ENCODE measurements at places on chromosomes 1 and 21.

GRCh38 chr1:190792873-190793272 lies 315.2 kb upstream of the BRINP3 start:
- no peak for DNase-seq

DNA sequence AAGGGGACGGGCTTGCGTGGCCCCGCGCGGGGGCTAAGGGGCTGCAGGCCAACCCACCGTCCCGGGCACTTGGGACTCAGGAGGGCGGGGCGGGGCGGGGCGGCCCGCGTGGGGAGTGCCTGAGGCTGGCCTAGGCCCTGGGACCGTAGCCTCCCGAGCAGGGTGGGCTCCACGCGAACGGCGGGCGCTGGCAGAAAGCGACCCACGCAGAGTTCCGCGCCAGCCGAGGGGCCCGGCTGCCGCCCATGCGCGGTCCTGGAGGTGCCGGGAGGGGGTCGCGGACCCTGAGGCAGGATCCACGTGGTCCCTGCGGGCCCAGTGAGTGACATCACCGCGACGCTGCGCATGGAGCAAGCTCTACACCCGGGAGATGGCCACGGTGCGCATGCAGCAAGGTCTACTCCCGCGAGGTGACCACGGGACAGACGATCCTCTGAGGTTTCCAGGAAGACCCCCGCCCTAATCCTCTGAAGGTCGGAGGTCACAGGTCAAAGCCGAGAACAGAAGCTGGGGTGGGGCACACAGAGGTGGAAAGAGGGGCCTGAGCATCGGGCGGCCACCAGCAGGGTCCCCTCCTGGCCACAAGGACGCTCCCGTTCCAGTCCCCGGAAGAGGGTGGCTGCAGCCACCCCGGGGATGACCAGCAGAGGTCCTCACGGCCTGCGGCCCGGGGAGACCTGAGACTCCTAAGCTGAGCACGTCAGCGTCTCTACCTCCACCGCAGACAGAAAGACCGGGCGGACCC lies 13.5 kb upstream of the SLC19A1 start:
- DNase-seq: no peak

- no peak for DNase-seq
Measured at GRCh38 chr1:195415584-195415983, 1192.7 kb downstream of the KCNT2 start.

GRCh38 chr1:236507022-236507700 lies 16.6 kb upstream of the LGALS8 start:
- DNase-seq: peak; percentile 52

DNA sequence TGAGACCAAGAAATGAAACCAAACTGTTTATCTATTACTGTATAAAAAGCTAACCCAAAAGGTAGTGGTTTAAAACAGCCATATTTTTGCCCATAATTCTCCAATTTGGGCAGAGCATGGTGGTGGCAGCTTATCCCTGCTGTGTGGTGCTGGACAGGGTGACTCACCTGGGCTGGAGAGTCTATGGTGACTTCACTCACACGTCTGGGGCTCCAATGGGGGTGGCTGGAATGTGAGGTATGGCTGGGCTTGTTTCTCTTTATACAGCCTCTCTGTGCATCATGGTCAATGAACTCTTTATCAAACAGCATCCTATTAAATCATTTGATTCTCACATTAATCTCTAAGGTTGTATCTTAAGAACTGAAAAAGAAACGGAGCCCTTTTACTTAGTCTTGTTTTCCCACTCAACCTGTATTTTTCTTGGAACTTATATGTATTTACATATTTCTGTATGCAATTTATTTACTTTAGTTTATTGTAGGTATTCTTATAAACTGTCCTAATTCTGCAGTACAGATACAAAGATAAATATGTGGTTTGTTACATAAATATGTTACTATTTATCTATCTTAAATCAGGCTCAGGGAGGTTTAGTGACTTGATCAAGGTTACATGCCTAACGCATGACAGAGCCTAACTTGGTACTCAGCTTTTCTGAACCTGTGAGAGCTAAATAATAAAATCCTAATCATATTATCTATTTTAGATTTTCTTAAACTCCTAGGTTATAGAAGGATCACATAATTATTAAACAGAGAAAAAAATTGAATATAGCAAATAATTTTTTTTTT lies 37.5 kb upstream of the WLS start:
- DNase-seq: no peak

DNA sequence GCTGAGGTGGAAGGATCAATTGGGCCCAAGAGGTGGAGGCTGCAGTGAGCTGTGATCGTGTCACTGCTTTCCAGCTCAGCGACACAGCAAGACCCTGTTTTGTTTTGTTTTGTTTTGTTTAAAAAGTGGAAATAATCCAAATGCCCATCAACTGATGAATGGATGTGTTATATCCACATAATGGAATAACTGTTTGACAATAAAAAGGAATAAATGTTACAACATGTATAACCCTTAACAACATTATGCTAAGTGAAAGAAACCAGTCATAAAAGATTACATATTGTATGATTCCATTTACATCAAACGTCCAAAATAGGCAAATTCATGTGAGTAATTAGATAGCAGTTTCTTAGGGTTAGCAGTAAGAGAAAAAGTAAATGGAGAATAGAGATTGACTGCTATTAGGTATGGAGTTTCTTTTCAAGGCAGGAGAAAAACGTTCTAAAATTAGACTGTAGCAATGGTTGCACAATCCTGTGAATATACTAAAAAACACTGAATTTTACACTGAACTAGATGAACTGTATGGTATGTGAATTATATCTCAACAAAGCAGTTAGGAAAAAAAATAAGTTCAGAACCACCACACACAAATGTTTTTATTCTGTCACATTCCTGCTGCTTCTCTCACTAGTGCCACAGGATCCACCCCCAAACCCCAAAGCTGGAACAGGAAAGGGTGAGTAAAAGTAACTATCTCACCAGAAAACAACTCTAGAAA lies 15.7 kb downstream of the FOXJ3 start:
- no peak for DNase-seq

GRCh38 chr1:15178571-15179484 lies 25.3 kb downstream of the TMEM51 start:
- no peak for DNase-seq

DNA sequence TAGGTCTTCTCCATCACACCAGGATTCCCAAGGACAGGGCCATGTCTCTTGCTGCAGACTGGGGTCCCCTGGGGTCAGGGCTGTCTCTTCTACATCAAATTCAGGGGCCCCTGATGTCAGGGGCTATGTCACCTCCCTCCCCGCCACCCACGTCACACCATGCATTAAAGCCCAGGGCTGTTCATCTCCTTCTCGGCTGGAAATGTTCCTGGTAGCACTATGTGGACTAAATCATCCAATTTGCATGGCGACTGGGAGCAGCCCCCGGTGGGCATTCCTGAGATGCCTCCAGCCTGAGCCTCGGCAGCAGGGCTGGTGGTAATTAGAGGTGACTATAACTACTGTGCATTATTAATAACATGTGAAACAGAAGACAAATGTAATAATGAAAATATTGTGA lies 151.7 kb upstream of the HMGB4 start:
- no peak for DNase-seq

- no peak for DNase-seq
Measured at GRCh38 chr1:147541672-147542568, 619 bp downstream of the BCL9 start.

DNA sequence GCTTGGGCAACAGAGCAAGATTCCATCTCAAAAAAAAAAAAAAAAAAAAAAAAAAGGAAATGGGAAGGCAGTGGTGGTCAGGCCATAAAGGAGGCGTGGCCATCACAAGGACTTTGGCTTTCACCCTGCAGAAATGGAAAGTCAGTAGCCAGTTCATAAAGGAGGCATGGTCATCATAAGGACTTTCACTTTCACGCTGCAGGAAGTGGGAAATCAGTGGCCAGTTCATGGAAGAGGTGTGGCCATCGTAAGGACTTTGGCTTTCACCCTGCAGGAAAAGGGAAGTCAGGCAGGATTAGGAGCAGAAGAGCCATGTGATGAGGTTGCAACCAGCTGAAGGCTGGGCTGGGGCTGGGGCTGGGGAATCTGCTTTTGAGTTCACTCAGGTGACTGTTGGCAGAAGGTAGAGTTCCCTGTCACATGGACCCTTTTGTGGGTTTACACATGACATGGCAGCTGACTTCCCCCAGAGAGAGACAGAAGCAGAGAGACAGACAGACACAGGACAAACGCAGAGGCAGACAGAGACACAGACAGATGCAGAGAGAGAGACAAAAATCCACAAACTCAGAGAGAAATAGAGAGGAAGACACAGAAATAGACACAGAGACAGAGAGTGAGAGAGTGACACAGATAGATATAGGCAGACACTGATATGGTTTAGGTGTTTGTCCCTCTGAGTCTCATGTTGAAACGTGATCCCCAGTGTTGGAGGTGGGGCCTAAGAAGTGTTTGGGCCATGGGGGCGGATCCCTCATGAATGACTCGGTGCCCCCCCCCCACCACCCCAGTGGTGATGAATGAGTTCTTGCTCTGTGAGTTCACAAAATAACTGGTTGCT lies 263.9 kb upstream of the KAZN start:
- no peak for DNase-seq

GRCh38 chr1:29793101-29793546 lies 556.8 kb downstream of the PTPRU start:
- DNase-seq: peak; percentile 53

DNA sequence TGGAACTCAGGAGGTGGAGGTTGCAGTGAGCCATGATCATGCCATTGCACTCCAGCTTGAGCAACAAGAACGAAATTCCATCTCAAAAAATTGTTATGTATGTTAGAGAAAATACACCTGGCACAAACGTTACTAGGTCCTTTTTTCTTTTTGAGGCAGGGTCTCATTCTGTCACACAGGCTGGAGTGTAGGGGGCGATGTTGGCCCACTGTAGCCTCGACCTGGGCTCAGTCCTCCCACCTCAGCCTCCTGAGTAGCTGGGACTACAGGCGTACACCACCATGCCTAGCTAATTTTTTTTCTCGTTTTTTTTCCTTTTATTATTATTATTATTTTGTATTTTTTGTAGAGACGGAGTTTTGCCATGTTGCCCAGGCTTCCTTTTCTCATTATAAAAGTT lies 4.4 kb downstream of the HAX1 start:
- no peak for DNase-seq

- no peak for DNase-seq
Measured at GRCh38 chr1:93708734-93709481, 27.3 kb upstream of the BCAR3 start.

DNA sequence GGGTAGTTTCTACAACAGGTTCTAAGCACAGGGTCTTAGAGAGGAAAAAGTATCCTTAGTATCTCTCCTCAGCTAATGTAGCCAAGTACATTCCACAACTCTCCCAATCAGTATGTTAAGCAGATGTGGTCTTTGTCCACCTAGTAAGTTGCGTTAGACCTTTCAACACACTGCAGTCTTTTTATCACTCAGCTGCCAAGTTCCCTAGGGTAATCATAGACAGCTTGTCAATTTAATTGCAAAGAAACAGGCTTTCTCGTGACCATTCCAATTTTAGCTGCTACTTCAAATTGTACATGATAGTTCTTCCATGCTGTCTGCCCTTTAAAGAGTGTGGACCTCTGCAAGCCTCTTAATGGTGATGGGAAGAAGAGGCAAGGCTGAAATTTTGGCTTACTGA lies 211.8 kb upstream of the PKN2 start:
- no peak for DNase-seq

DNA sequence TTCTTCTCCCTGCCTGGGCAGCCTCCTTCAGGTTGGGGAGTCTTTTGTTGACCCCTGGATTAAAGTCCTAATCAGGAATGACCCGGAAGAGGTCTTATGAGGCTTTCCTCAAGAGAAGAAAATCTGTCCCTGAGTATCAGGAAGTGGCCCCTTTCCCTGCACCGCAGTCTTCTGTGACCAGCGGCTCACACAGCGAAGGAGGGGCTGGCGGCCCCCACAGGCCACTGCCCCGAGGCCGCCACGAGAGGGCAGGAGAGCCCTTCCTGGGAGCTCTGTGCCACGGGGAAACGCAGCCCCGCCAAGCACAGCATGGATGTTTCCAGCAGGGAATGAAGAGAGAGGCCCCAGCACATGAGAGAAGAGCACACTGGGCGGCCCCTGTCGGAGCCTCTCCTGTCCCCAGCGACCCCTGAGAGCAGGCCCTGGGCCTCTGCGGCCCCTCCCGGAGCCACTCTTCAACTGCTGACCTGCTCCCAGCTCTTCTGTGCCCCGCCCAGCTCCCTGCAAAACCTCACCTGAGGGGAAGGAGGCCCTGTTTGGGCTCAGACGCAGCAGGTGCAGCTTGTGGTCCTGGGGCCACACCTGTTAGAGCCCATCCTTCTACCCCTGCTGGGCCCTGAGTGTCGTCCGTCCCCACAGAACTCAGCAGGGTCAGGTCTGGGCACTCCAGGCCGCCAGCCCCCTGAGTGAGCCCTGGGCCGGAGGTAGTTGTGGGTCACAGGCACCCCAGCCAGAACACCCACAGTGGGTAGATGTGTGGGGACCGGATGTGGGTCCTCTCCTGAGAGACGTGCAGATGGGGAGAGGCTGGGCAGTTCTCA lies 4.9 kb upstream of the POFUT2 start:
- no peak for DNase-seq

Data from NCI-H1048 (cell line).